ENCODE measurements at places on chromosomes 16 and 17.

- no peak for DNase-seq
Measured at GRCh38 chr17:37848690-37849616, 75.3 kb upstream of the TBC1D3K start.

DNA sequence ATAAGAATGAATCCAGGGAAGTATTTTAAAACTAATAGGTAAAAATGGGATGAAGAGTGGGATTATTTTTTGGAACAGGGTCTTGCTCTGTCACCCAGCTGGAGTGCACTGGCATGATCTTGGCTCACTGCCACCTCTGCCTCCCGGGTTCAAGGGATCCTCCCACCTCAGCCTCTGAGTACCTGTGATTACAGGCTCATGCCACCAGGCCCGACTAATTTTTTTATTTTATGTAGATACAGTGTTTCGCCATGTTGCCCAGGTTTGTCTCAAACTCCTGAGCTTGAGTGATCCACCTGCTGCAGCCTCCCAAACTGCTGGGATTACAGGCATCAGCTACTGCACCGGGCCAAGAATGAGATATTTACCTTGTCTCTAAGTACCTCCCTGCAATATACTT is 22.1 kb downstream of the NSMCE1 start:
- no peak for DNase-seq

- no peak for DNase-seq
Measured at GRCh38 chr16:80607204-80607603, 66.4 kb downstream of the DYNLRB2 start.

DNA sequence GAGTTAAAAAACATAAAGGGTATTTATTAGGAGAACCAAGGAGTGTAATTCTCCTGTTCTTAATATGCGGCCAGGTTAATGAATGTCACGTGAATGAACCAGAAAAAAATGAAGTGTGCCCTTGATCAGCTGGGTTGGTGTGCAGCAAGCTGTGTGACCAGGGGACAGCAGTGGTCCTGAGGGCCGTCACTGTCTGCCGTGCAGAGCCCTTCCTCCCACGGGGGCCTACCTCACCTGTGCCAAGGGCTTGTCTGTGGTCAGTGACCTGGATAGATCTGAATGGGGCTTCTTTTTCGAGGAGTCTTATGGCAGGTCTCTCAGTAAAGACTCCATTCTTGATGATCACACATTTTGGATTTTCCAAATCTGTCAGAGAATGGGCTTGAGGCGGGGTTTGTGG is 17.7 kb upstream of the STH start:
- DNase-seq, result no peak

- DNase-seq, result no peak
Measured at GRCh38 chr16:73951481-73951880, 345.1 kb upstream of the PSMD7 start.

All from stimulated activated CD8-positive, alpha-beta memory T cell treated with anti-CD3 and anti-CD28 coated beads, Interleukin-7, amount 100 ng/mL, for 1 hour (primary cell).